ENCODE measurements at places on chromosomes 4 and X. TPM values are rescaled to one million over a fixed set of nuclear protein-coding genes. Genes with fewer than 3 reads are reported as not detected.
A peak's percentile ranks its signal among the peaks of the same experiment; 100 is the strongest.

Gene SMARCA1
- total RNA-seq, result 52.2 TPM

Gene TASL
- 0.75 TPM for total RNA-seq

Gene CDKN2AIP
- 21.8 TPM for total RNA-seq

Gene BMX
- total RNA-seq, result 2.0 TPM

Gene TIMM17B
- 46.9 TPM for total RNA-seq

DNA sequence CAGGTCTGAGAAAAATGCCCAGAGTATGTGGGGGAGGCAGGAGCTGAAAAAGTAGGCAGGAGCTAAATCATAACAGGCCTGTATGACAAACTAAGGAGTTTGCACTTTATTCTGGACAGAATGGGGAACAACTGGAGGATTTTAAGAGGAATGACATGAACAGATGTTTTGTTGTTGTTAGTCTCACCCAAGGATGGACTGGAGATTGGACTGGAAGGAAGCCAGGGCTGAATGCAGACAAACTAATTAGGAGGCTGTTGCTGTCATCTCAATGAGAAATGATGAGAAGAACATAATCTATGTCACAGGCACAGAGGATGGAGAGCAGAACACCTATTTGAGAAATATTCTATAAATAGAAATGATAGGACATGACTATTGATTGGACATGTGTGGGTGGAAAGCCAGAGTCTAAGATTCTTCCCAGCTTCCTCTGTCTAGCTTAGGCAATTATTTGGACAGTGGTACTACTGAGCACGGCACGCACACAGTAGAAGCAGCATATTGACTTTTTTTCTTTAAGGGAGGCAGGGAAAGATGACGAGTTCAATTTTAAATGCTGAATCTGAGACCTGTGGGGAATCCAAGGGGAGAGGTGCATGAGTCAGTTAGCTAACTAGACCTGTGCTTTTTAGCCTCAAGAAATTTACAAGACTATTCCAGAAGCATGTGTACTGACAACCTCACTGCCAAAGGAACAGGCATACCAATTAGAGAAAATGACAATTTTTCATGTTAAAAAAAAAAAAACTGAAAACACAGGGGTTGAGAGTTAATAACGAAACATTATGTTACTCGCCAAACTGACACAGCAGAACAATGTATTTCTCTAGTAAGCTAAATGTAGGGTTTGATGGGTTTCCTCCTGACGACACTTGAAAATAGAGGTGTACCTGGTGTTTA lies 963 bp upstream of the USO1 start:
- DNase-seq, result peak; percentile 74

DNA sequence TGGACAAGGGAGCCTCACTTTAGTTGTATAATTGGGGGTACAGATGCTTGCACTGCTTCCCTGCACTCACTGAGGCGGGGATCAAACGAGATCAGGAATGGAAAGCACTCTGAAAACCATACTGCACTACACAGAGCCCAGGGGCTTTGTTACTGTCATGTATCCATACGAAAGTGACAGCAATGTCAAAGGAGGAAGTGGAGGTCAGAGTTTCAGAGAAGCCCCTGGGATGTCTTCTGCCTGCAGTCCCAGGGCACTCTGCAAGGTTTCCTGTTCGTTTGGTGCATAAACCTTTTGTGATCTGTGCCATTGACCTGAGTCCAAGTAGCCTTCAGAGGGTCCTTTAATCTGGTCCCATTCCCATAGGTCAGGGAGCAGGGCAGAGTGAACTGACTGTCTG lies 31.2 kb downstream of the RNF175 start:
- no peak for DNase-seq

- DNase-seq, result no peak
Observed at GRCh38 chr4:77308843-77309242, 151.8 kb downstream of the CCNG2 start.

- no peak for DNase-seq
Observed at GRCh38 chrX:111169141-111169540, 73.2 kb downstream of the PAK3 start.

DNA sequence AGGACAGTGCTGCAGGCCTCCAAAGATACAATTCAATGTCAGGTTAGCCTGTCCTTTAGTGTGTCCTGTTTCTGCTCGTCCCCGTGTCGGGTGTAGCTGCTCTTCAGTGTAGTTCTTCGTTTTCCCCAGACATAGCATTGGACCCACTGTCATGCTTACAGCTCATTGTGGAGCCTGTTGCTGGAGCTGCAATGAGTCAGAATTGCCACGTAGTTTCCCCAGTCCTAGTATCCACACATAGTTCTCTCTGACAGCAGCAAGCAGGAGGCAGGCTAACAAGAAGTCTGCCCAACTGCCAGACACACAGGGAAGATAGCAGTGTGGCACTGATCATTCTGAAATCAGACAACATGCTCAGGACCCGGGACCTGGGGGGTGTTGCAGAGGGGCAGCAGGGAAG lies 49.2 kb downstream of the MOSPD2 start:
- no peak for DNase-seq

- DNase-seq, result no peak
Observed at GRCh38 chrX:148893395-148893794, 393.0 kb downstream of the AFF2 start.

DNA sequence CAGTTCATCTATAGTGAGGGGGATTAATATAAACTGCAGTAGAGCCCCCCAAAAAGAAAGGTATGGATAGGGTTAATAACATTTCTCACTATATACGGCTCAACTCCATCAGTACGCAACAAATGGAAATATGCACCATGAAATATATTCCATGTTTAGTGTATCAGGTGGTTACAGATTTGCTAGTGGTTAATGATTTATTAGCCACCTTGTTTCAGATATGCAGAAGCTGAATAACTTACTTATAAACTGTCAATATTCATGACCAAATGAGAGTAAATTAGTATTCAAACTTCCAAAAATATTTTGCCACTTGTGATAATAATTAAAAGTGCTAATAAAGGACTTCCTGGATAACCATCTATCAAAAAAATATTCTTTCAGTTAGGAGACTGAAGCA lies 14.8 kb downstream of the AMTN start:
- DNase-seq, result no peak

DNA sequence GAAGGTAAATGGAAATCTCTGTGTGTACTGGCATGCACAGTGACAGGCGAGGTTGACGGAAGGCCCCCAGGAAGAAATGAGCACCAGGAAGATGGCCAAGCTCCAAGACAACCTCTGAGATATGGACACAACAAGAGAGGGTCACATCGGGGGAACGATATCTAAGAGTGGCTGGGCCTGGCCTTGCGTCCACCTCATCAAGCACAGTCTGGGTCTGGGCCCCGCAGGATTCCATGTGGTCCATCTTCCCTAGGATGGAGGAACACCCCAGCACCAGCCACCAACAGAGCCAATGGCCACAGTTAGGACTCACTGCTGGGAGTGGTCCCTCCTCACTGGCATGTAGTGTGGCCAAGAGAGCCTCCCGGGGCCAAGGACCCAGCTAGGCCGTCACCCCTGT lies 272.6 kb upstream of the AGTR2 start:
- no peak for DNase-seq

- no peak for DNase-seq
Observed at GRCh38 chr4:118869808-118870342, 18.8 kb upstream of the SYNPO2 start.

GRCh38 chr4:98976716-98977115 lies 18.8 kb upstream of the METAP1 start:
- DNase-seq, result no peak

DNA sequence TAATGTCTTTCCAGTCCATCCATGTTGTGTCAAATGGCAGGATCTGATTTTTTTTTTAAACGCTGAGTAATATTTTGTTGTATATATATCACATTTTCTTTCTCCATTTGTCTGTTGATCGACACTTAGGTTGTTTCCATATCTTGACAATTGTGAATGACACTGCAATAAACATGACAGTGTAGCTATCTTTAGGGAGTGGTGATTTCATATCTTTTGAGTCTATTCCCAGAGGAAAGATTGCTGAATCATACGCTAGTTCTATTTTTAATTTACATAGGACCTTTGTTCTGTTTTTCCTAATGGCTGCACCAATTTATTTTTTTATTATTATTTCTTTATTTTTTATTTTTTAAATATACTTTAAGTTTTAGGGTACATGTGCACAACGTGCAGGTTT lies 470.7 kb downstream of the CCSER1 start:
- no peak for DNase-seq

GRCh38 chrX:9498236-9498635 lies 33.4 kb downstream of the TBL1X start:
- DNase-seq, result no peak
